ENCODE measurements at places on chromosomes 6 and 20. TPM values are rescaled to one million over a fixed set of nuclear protein-coding genes. Genes with fewer than 3 reads are reported as not detected.
A peak's percentile ranks its signal among the peaks of the same experiment; 100 is the strongest.

The TRIM15 gene
- not detected for total RNA-seq

DNA sequence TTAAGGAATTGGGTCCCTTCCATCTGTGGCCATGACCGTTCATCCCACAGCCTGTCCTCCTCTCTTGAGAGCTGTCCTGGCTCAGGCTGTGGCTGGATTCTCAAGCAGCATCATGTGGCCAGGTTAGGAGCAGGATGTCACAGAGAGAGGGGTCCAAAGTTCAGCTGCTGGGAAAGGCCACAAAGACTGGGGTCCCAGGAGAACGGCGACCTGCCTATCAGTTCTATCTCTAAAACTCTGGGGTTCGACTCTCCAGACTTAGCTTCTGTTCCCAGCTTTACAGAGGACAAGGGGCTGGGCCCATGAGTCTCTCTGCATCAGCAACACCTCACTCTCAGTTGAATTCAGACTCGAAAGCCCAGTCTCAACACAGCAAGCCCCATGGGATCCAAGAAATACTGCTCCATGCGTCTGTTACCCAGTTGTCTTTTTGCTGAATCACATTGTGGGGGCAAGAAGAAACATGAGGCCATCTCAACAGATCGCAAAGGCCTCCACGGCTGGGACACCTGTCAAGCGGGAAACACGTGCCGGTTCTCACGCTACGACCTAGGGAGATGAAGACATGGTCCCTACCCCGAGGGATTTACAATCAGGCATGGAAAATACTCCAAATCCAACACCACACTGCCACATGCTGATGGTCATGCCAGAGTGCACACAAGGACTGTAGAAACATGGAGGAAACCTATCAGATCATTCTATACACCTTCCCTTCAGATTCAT lies 95.4 kb downstream of the SLC22A23 start:
- no peaks in the 10 kb centered on the region for H3K27me3 ChIP-seq
- no peak overlapping the region for H3K4me3 ChIP-seq
- peaks cover 13% of the 10 kb centered on the region for H3K4me1 ChIP-seq
- H3K36me3 ChIP-seq, result no peaks in the 10 kb centered on the region

- peak; percentile 62 for DNase-seq
- peak overlapping the region; percentile 62 for H3K27ac ChIP-seq
- no peaks in the 10 kb centered on the region for H3K36me3 ChIP-seq
- H3K4me3 ChIP-seq, result no peak overlapping the region
- peaks cover 12% of the 10 kb centered on the region for H3K4me1 ChIP-seq
Measured at GRCh38 chr6:73566954-73567591, 46.2 kb upstream of the EEF1A1 start.

GRCh38 chr6:46606338-46606737 lies 46.3 kb downstream of the CYP39A1 start:
- H3K27me3 ChIP-seq, result no peaks in the 10 kb centered on the region
- no peak for DNase-seq
- H3K36me3 ChIP-seq, result no peaks in the 10 kb centered on the region
- H3K4me3 ChIP-seq, result no peak overlapping the region
- no peak overlapping the region for H3K27ac ChIP-seq

DNA sequence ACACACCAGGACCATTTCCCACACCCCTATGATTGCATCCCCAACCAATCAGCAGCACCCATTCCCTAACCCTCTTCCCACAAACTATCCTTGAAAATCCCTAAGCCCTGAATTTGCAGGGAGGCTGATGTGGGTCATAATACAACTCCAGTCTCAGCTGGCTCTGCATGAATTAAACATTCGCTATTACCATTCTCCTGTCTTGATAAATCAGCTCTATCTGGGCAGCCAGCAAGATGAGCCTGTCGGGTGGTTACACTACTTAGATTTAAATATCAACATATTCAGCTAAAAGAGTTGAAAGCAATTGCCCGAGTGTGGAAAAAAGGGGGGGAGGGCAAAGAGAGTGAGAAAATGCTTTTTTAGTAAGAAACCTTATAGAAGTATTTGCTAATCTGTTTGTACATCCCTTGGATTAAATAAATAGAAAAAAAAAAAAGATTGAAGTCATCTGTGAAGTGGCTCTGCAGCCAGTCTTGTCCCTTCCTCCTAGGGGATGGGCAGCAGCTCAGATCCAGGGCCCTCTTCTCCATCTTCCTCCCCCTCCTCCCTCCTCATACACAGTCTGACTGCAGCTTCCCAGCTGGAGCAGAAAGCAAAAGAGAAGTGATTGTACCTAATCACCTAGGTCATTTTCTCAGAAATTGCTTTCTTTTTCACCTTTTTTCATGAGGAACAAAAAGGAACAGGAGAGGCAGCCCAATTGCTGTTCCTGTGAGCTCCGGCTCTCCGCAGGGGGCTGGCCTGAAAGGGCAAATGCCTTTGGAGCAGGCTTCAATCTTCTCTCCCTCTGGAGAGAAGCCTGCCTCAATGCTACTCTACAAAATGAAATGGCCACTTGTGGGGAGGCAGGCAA lies 356.6 kb upstream of the SULF2 start:
- H3K4me3 ChIP-seq, result no peak overlapping the region
- H3K36me3 ChIP-seq, result no peaks in the 10 kb centered on the region
- no peaks in the 10 kb centered on the region for H3K27me3 ChIP-seq
- no peak for DNase-seq
- no peak overlapping the region for H3K27ac ChIP-seq

- H3K36me3 ChIP-seq, result no peaks in the 10 kb centered on the region
- no peak overlapping the region for H3K27ac ChIP-seq
- no peaks in the 10 kb centered on the region for H3K4me1 ChIP-seq
- DNase-seq, result no peak
- H3K4me3 ChIP-seq, result no peak overlapping the region
- H3K27me3 ChIP-seq, result no peaks in the 10 kb centered on the region
Measured at GRCh38 chr6:21634582-21634981, 41.0 kb downstream of the SOX4 start.

- H3K4me3 ChIP-seq, result no peak overlapping the region
- no peaks in the 10 kb centered on the region for H3K4me1 ChIP-seq
- no peaks in the 10 kb centered on the region for H3K36me3 ChIP-seq
- H3K27ac ChIP-seq, result no peak overlapping the region
- H3K27me3 ChIP-seq, result no peaks in the 10 kb centered on the region
Measured at GRCh38 chr6:136889271-136890193, 32.6 kb upstream of the SLC35D3 start.

DNA sequence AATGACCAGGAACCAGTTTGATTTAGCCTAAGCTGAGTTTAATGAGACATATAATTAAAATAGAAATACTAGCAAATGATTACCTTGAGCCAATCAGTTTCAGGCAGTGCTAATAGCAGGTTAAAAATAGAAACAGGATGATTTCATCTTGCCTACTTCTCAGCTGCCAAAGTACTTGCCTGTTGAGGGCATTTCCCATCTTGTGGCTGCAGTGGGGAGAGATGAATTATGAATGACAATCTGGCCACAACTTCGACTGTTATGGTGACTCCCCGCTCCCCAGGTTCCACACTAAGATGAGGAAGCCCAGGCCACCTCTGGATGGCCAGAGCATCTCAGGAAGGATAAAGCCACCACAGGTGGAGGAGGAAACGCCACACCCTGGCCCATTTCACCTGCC lies 31.3 kb downstream of the MBOAT1 start:
- H3K4me1 ChIP-seq, result peaks cover 15% of the 10 kb centered on the region
- H3K4me3 ChIP-seq, result no peak overlapping the region
- H3K27me3 ChIP-seq, result no peaks in the 10 kb centered on the region
- H3K27ac ChIP-seq, result peak overlapping the region; percentile 40
- DNase-seq, result no peak

DNA sequence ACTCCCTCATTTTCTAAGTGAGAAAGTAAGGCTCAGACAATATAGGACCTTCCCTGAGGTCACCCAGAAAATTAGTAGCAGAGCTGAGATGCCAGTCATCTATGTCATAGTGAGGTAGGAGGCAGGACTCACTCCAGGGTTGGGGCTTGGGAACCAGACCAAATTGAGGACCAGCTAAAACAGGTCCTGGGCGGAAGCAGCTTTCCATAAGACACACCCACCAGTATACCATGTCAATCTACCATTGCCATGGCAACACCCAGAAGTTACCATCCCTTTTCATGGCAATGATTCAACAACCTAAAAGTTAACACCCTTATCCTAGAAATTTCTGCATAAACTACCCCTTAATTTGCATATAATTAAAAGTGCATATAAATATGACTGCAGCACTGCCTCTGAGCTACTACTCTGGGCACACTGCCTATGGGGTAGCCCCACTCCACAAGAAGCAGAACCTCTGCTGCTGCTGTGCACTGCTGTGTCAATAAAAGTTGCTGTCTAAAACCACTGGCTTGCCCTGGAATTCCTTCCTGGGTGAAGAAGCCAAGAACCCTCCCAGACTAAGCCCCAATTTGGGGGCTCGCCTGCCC lies 30.3 kb upstream of the OCSTAMP start:
- no peaks in the 10 kb centered on the region for H3K27me3 ChIP-seq
- no peak overlapping the region for H3K27ac ChIP-seq
- H3K4me3 ChIP-seq, result no peak overlapping the region
- H3K36me3 ChIP-seq, result no peaks in the 10 kb centered on the region
- no peak for DNase-seq
- no peaks in the 10 kb centered on the region for H3K4me1 ChIP-seq
